ENCODE measurements at places on chromosomes 7 and 10.

DNA sequence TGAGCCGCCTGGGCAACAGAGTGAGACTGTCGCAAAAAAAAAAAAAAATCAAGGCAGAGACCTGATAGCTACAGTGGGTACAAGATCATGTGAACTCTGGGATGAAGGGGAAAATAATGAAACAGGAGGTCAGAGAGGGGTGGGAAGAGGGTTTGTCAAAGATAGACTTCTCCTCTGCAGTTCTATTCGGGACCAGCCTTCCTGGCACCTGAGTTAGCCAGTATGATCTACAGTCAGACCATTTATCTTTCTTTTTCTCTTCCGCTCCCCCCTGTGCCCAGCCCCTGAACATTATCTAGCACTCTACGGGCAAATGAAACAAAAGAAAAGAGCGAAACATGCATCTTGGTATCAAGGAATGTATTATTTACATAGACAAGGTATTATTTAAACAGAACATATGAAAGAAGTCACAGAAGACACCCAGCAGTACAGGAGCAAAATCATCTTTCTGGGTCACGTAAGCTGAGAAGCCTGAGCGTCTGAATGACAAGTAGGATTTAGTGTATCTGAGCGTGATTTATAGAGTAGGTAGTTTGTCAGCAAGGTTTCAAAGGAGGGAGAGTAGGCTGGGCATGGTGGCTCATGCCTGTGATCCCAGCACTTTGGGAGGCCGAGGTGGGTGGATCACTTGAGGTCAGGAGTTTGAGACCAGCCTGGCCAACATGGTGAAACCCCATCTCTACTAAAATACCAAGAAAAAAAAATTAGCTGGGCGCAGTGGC, 109.0 kb downstream of the PRKCQ start:
- no peak for DNase-seq

- DNase-seq = no peak
Observed at GRCh38 chr7:117623606-117624005, 143.8 kb downstream of the CFTR start.

DNA sequence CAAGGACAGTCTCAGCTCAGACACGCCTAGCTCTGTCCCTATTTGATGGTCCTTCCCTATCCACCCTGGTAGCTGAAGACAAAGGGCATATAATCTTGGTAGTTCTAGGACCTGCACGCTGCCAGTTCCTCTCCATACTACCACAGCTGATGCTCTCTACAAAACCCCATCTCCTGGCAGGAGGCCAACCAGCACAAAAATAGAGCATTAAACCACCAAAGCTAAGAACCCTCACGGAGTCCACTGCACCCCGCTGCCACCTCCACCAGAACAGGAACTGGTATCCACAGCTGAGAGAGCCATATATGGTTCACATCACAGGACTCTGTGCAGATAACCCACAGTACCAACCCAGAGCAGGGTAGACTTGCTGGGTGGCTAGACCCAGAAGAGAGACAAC, 299.4 kb downstream of the LRRTM3 start:
- no peak for DNase-seq

GRCh38 chr10:4725917-4726606, 99.9 kb upstream of the AKR1E2 start:
- DNase-seq = peak; percentile 78

- no peak for DNase-seq
Observed at GRCh38 chr10:11144626-11145494, 127.2 kb downstream of the CELF2 start.

GRCh38 chr7:48708635-48709034, 215.7 kb upstream of the CDC14C start:
- no peak for DNase-seq

GRCh38 chr7:111528331-111528730, 34.0 kb downstream of the IMMP2L start:
- no peak for DNase-seq

DNA sequence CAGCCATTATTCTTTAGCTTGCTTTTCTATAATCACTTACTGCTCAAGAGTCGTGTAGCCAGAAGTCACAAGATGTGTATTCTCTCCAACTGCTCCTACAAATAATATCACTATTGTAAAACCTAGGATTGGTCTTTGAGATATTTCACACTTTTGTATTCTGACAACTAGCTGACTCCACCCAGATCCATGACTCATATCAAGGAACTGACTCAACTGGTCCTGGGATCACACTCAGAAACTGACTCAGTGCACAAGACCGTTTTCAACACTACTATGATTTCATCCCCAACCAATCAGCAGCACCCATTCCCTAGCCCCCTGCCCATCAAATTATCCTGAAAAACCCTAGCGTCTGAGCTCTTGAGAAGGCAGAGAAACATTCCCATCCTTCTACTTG, 56.5 kb upstream of the ORC5 start:
- DNase-seq = no peak

GRCh38 chr10:132368881-132369635, 27.9 kb upstream of the PWWP2B start:
- peak; percentile 73 for DNase-seq

- no peak for DNase-seq
Observed at GRCh38 chr7:91169830-91170191, 94.4 kb upstream of the FZD1 start.

DNA sequence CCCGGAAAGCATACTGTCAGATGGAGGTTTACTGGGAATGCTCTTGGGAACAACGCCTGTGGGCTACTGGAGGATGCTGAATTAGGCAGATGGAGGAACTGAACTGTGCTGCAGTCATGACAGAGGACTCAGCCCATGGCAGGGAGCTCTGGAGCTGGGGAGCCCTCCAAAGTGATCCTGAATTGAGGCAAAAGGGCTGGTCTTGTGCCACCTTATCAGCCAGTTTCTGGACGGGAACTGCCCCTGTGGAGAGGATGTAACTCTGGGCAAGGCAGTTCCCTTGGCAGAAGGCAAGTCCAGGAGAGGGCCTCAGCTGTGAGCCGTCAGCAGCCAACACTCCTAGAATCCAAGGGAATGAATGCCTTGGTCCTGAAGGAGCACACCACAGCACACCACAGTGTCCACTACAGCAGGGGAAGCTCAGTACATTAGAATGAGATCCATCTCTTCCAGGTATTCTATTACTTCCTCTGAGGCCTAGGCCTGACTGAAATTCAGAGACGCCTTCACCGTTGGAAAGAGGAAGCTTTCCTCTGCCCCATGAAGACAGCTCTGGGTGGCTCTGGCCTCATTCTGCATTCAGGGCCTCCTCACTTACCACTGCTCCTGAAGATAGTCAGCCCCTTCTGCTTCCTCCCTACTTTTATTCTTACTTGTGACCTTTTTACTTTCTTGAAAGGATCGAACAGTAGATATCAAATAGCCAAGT, 139.6 kb upstream of the GPR26 start:
- DNase-seq = no peak

- no peak for DNase-seq
Observed at GRCh38 chr10:3072641-3073360, 5.5 kb downstream of the PFKP start.

DNA sequence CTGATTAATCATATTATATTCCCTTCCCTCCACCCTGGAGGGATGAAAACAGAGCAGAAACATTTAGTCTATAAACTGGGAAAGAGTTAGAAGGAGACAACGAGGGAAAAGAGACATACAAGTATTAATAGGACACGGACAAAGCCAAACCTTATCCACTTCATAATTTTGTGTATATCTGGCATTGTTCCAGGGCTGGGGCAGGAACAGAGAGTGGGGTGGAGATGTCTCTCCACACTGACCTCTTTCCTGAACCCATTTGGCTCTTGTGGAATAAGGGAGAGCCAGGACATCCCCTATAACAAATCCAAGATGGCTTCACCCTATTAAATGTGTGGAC, 43.7 kb upstream of the TSPAN33 start:
- no peak for DNase-seq

- no peak for DNase-seq
Observed at GRCh38 chr10:44014644-44015250, 366.1 kb upstream of the ZNF32 start.

DNA sequence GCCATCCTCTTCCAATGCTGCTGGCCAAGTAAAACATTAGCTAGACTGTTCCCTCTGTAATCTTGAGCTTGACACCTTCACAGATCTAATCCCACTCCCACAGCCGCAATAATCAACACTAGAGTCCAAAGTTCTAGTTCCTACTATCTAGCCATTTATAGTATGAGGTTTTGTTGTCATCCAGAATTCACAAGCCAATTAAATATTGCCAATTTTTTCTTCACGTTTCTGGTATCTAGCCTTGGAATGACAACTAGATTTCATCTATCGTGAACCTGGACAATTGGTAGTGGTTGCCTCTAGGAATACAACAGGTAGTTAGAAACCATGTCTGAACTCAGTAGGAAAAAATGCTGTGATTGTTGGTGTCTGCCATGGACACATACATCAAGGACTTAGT, 10.4 kb downstream of the WASL start:
- no peak for DNase-seq

DNA sequence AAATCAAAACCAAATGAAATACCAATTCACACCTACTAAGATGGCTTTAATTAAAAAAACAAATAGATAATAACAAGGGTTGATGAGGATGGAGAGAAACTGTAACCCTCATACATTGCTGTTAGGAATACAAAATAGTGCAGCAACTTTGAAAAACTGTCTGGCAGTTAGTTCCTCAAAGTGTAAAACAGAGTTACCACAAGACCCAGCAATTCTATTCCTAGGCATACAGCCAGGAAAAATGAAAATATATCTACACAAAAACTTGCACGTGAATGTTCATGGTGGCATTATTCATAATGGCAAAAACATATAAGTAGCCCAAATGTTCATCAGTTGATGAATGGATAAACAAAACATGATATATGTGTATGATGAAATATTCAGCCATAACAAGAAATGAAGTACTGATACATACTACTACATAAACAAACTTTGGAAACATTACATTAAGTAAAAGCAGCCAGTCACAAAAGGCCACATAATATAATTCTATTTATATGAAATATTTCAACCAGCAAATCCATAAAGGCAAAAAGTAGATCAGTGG, 83.5 kb downstream of the BRAF start:
- DNase-seq = no peak

DNA sequence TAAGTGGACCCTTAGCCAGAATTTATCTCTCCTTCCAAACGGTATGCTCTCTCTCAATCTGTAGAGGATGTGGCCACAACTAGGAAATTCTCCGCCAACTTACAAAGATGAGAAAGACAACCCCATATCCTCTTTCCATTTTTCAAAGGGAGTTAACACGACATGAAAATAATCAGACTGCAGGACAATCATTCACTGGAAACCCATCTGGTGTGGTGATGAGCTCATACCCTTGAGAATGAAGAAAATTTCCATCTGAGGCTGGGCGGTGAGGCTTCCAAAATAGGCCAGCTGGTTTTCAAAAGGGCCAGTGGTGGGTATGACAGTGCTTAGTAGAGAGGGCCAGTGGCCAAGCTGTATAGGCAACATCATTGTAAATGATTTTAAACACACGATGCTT, 369.6 kb downstream of the FRMD4A start:
- DNase-seq = peak; percentile 84

- peak; percentile 35 for DNase-seq
Observed at GRCh38 chr10:34193931-34194626, 621.0 kb downstream of the PARD3 start.

DNA sequence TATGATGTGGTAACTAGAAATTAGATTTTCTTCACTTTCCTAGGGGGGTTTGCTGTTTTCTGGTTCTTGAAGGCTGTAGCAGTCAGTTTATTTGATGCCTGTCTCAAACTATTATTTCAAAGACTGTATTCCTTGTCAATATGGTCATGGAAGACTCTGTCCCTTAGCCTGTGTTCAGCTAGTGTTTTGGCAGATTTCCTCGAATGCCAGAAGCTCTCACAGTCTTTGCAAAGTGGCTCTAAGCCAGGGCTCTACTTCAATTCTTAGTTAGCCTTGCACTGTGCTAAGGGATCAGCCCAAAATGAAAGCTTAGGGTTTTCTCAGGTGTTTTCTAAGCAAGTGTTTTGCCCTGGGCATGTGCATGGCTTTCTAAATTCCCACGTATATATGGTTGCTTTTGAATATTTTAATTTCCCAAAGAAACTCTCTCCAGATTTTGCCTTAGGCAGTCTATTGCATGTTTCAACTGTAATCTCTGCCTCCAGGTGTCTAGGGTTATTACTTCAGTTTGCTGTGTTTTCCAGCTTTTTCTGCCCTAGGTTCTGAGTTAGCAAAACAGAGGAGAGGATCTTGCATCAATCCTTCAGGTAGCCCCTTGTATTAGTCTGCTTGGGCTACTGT, 7.2 kb upstream of the C1GALT1 start:
- DNase-seq = no peak

DNA sequence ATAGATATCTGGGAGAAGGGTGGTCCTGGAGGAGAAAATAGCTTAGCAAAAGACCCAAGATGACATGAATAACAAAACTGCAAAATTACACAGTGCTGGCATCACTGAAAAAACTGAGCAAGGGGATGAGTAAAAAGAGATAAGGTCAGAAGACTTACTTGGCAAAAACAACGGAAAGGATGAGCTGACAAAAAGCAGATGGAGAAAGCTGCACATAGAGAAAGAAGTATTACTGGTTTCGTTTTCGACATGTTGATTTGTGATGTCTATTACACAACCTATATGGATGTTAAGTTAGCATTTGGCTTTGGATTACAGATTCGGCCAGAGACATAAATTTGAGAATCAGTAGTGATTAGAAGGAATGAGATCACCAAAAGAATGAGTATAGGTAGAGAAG, 132.1 kb downstream of the MACC1 start:
- DNase-seq = no peak

GRCh38 chr7:134750083-134751062, 29.1 kb upstream of the CALD1 start:
- DNase-seq = no peak

DNA sequence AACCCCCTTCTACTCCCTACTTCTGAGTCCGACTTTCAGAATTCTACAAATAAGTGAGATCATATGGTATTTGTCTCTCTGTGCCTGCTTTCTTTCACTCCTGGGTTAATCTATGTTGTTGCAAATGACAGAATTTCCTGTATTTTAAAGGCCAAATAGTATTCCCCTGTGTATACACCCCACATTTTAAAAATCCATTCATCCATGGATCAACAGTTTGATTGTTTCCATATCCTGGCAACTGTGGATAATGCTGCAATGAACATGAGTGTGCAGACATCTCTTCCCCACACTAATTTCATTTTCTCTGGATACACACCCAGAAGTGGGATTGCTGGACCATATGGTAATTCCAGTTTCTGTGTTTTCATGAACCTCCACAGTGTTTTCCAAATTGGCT, 225.8 kb upstream of the TCERG1L start:
- no peak for DNase-seq
